ENCODE measurements at places on chromosomes 1 and 21.
A peak's percentile ranks its signal among the peaks of the same experiment; 100 is the strongest.

- no peak for DNase-seq
These were observed 17.6 kb upstream of the TNFRSF1B start for GRCh38 chr1:12148958-12149790.

DNA sequence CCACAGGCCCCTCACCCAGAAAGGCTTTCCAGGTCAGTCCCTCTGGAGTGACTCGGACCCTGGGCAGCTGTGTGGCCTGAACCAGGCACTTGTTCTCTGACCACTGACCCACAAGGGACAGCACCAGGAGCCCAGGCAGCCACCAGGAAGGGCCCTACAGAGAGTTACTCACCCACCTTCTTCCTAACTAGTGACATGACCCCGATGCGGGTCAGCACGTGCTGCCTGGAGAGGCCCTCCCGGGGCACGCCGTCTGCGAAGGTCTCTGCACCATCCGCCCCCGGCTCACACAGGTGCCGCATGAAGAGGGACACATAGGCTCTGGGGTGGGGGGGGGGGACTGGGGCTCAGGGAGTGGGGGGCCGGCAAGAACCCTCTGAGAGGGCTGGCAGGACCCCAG is 55.8 kb downstream of the CHD5 start:
- DNase-seq = no peak

- no peak for DNase-seq
These were observed 116.3 kb upstream of the C1orf21 start for GRCh38 chr1:184270556-184270955.

DNA sequence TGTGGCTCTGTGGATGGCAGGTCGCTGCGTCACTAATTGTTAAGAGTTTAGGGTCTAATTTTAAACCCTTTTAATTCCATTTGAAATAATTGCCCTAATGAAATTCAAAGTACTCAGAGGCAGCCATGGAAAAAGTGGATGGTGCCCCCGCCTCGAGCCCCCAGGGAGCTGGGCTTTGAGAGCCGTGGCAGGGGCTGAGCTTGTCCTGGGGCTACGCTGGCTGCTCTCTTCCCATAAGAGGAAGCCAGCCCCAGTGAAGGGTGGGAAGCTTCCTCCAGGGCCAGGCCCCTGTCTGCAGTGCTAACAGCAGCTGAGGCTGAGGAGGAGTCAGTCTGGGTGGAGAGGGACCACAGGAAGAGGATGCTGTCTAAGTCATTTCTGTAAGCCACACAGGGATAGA is 315.0 kb upstream of the POU3F1 start:
- DNase-seq = no peak

- no peak for DNase-seq
These were observed 3.9 kb downstream of the LDLRAD1 start for GRCh38 chr1:54014009-54014629.

GRCh38 chr1:154819628-154820590 is 50.2 kb downstream of the KCNN3 start:
- no peak for DNase-seq

DNA sequence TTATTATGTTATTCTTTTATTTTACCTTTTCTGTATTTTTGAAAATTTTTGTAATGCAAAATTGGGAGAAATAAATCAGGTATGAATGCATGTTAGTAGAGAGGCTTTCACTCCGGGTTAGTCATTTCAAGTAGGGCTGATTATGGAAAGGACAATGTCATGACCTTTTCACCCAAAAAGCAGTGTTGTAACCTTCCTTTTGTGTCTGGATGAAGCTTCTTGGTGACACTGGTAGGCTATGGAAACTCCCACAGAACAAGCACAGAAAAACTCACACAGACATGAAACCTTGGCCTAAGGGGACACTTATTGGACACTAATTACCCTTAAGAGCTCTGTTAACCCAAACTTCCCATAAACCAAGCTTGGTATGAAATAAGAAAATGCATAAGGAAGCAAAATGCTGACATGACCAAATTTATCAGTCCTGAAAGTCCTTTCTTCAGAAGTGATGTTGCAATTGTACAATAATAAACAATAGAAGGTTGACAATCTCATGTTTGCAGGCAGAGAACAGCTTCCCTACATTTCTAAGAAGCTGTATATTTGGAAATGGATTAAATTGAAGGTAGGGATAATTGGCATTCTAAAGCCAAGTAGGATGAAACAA is 70.0 kb upstream of the KCNJ15 start:
- DNase-seq = no peak

DNA sequence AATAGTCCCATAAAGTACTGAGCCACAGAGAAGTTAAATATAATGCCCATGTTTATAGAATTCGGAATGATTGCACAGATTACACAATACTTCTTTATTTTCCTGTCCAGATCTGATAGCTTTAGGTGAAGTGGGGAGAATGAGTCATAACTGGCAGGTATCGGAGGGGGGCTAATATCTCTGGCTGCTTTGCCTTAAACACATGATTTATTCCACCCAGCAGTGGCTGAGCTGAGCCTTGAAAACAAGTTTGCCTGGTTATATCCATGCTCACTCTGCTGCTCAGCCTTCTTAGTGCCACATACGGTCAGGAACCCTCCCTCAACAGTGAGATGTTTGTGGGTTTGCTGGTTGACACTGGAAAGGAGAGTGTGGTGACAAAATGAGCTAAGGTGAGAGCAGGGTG is 119.7 kb upstream of the ZNF648 start:
- DNase-seq = peak; percentile 11

- DNase-seq = no peak
These were observed 35.7 kb upstream of the CAP1 start for GRCh38 chr1:40004857-40005256.

DNA sequence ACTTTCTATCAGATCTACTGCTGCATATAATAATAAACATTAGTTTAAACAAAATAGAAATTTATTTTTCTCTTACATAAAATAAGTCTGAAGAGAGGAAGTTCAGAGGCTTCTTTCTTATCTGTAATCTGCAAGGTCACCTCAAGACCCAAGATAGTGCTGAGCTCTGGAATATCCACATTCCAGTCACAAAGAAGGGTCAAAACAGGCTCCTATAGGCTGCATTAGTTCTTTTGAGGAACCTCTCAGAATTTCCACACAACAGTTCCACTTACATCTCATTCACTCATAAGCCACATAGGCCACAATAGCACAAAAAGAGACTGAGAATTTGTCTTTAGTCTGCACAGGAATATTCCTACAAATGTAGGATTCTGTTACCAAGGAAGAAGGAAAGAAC is 15.4 kb downstream of the DYNLT5 start:
- DNase-seq = no peak

DNA sequence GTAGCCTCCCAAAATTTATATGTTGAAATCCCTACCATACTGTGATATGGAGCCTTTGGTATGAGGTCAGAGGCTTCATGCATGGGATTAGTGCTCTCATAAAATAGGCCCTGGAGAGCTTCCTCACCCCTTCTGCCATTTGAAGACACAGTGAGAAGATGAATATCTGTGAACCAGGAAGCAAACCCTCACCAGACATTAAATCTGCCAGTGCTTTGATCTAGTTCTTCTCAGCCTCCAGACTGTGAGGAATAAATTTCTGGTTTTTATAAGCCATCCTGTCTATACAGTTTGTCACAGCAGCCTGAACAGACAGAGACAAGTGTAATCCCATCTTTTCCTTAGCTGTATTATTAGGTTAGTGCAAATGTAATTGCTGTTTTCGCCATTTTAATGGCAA is 88.4 kb downstream of the OLFML2B start:
- peak; percentile 71 for DNase-seq

- DNase-seq = peak; percentile 46
These were observed 41.1 kb downstream of the NGF start for GRCh38 chr1:115296981-115297380.

GRCh38 chr1:221839321-221839720 is 97.4 kb upstream of the DUSP10 start:
- no peak for DNase-seq

- no peak for DNase-seq
These were observed 243 bp downstream of the ADAM15 start for GRCh38 chr1:155051342-155051776.

- DNase-seq = no peak
These were observed 63.0 kb upstream of the ATP5PO start for GRCh38 chr21:33978585-33978984.

GRCh38 chr1:110945626-110946025 is 18.1 kb downstream of the LRIF1 start:
- no peak for DNase-seq

- DNase-seq = no peak
These were observed 57.2 kb upstream of the SGIP1 start for GRCh38 chr1:66476774-66477173.

DNA sequence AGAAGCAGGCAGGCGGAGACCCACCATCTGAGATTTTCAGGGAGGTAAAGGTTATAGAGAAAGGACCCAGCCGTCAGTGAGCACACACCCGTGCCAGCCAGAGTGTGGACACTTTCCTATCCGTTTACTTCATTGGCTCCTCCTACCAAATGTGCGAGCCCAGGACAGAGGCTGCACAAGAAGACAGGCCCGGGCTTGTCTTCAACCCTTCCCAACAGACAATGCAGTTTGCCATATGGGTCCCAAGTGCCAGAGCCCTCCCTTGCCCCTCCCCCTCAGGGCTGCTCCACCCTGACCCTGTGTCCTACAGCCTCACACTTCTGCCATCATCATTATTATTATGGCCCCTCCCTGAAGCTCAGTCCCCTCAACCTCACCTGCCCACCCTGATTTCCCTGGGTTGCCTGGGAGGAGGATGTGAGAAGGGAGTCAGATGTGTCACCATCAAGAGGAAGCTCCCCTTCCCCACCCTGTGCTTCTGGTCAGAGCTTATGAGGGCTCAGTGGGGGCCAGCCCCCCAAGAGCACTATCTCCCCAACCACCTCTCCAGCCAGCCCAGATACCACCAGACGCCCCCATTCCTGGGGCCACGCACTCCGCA is 9.4 kb downstream of the LAPTM5 start:
- no peak for DNase-seq

DNA sequence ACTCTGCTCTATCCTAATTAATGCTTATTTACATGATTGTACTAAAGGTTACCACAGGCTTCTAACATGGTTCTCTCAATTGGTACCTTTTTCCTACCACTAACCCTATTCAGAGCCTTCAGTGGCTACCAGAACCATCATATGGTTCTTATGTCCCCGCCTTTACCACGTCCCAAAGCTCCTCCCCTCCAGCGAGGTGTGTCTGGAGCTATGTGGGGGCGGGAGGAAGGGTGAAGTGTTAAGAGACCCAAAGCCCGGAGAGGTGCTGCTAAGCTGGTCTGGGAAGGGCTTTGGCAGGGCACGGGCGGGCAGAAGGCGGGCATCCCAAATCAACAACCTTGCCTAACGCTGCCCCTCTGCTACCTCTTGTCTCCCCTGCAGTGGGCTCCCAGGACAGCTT is 10.0 kb downstream of the SPATA46 start:
- no peak for DNase-seq

GRCh38 chr1:75099581-75099980 is 34.6 kb upstream of the LHX8 start:
- no peak for DNase-seq

GRCh38 chr1:98001764-98002163 is 80.9 kb upstream of the DPYD start:
- DNase-seq = no peak

GRCh38 chr1:223525546-223525945 is 132.3 kb downstream of the CCDC185 start:
- no peak for DNase-seq

GRCh38 chr1:33814166-33814565 is 49.7 kb upstream of the HMGB4 start:
- no peak for DNase-seq

DNA sequence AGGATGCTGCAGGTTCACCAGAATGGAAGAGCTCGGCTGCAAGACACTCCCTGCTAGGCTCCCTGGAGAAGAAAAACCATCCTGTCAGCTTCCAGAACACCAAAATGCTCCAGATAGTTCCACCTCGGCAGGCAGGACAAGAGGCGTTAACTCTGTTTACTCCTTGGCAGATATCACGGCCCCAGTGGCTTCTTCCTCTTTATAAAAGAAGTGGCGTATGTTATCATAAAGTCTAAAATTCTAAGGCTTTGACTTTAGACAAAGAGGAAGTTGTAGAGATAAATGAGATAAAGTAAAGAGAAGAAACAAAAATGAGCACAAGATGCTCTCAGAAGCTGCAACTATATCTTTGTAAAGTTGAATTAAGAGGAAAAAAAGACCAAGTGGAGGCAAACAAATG is 24.3 kb upstream of the MTF1 start:
- DNase-seq = no peak

GRCh38 chr1:235161685-235162327 is 756 bp upstream of the RBM34 start:
- DNase-seq = no peak

DNA sequence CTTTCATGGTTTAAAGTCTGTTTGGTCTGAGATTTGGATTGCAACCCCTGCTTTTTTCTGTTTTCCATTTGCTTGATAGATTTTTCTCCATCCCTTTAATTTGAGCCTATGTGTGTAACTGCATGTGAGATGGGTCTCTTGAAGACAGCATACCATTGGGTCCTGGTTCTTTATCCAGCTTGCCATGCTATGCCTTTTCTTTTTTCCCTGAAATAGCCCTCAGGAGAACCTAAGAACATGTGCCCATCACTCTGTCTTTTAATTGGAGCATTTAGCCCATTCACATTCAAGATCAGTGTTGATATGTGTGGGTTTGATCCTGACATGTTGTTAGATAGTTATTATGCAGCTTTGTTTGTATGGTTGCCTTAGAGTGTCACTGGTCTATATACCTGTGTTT is 21.7 kb upstream of the DENND1B start:
- no peak for DNase-seq

DNA sequence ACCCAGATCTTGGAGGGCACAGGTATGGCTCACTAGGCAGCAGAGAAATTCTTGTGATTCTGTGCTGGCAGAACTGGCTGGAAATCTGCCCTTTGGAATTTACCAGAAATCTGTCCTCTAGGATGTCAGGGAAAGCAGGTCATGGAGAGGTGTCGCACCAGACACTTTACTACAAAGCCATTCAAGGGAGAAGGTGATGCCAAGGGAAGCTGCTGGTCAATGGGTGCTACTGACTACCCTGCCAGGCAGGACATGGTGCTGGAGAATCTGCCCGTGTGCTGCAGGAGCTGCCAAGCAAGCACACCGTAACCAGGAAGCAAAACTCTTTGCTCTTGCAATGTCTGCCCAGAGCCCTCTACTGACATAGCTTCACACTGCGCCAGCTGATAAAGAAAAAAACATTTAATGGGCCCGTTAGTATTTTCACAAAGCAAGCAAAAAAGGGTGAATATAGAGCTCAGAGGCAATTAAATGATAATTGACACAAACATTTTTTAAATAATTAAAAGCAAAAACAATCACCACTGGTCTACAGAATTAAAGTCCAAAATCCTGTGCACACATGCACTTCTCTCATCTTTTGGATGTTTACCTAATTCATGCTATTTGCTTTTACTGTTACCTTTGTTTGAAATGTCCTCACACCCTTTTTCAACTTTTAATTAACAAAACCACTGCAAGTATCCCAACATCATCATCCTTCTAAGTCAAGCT is 7.2 kb upstream of the FBXO28 start:
- peak; percentile 63 for DNase-seq

- DNase-seq = no peak
These were observed 9.7 kb downstream of the MACF1 start for GRCh38 chr1:39214021-39214713.

DNA sequence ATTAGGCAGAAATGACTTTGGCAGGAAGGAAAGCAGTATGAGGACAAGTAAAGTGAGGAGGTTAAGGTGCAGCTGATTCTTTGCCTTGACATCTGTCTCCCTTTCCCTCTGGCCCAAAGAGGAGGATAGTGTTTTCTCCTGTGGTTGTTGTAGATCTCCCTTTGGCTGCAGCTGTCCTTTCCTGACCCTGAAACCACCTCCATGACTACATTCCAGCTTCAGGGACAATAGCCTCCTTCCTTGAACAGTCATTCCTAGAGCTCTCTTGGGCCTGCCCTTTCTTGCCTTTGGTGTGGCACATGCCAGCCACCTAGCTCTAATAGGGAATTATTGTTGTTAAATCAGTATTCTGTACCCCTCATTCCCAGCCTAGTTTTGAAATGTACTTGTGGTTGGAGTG is 6.2 kb downstream of the ZMYM1 start:
- no peak for DNase-seq
